ENCODE measurements at places on chromosomes 1 and 21.

GRCh38 chr1:157711802-157712201, 11.2 kb upstream of the FCRL3 start:
- no peak for DNase-seq

- DNase-seq: peak; percentile 37
Observed at GRCh38 chr21:9838738-9839642, 682.4 kb upstream of the TPTE start.

DNA sequence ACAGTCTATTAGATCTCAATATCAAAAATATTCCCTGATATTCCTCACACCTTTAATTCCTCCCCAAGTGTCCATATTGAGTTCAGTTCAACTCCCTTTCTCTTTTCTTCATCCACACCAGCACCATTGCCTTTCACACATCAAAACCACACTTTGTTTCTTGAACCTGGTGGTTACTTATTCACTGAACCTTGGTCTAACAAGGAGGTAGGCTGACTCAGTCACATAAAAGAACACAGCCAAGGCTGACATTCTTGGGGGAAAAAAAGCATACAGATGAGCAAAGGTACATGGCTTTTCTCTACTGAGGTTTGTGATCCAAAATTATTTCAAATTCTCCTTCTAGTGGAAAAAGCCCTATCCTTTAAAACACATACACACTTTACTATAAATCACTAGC, 131.7 kb upstream of the USH2A start:
- DNase-seq: no peak

DNA sequence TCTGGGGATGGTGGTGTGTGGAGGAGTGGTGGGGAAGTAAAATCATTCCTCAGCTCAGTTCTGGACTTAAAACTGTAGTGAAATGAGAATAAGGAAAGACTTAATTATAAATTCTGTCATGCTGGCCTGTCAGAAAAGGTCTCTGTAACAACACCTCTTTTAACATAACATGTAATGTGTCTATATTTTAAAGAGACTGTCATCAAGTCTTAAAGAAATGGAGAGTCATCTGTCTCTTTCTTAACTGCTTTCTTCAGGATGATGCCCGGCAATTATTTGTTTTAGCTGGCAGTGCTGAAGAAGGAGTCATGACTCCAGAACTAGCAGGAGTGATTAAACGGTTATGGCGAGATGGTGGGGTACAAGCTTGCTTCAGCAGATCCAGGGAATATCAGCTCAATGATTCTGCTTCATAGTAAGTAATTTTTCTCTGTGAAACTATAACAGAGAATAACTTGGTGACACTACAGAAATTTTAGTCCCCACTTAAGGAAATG, 30.6 kb downstream of the GNAI3 start:
- DNase-seq: no peak

- DNase-seq: no peak
Observed at GRCh38 chr1:97791251-97791650, 129.6 kb downstream of the DPYD start.

DNA sequence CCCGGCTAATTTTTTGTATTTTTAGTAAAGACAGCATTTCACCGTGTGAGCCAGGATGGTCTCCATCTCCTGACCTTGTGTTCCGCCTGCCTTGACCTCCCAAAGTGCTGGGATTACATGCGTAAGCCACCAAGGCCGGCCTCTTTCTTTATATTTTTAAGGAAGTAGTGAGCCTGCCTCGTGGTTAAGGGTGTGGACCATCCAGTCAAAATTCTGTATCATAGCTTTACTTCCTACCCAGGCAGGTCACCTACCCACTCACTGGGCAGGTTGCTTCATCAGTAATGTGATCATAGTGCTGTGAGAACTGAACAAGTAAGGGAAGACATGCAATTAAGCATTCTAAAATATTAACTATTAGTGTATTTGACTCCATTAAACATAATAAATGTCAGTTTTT, 8.1 kb upstream of the ACOT7 start:
- DNase-seq: no peak

GRCh38 chr1:111813440-111814304, 58.0 kb downstream of the DDX20 start:
- DNase-seq: no peak

GRCh38 chr1:11174261-11174942, 14.8 kb upstream of the ANGPTL7 start:
- DNase-seq: no peak

GRCh38 chr1:6423321-6423999, 1.1 kb upstream of the ESPN start:
- peak; percentile 73 for DNase-seq

- no peak for DNase-seq
Observed at GRCh38 chr1:237383791-237384190, 341.8 kb downstream of the RYR2 start.

- no peak for DNase-seq
Observed at GRCh38 chr1:111907321-111907720, 82.1 kb downstream of the KCND3 start.

- DNase-seq: no peak
Observed at GRCh38 chr1:94079080-94079940, 41.6 kb downstream of the ABCA4 start.

- peak; percentile 28 for DNase-seq
Observed at GRCh38 chr1:222643606-222643937, 25.7 kb downstream of the MIA3 start.

DNA sequence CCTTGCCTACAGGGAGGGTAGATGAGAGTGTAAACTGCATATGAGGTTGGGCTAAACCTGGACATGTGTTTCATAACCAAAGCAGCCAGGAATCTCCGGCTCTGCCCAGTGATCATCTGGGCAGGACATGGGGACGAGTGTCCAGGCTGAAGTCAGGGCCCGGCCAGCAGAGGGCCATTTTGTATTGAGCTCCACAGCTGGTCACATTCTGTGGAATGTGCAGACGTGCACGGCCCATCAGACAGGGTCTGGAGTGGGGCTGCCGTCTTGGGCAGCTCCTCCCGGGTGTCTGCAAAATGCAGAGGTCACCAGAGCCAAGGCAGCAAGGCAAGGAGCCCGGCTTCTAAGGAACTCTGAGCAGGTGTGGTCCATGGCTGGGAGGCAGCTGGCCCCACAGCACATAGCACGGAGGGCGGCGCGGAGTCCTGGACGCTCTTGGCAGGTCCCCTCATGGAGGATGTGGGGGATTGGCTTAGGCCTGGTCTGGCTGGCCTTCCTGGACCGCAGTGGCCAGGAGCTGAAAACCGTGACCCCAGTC, 6.2 kb downstream of the LRRC3 start:
- DNase-seq: no peak

- no peak for DNase-seq
Observed at GRCh38 chr1:90475631-90476030, 241.5 kb downstream of the BARHL2 start.

- no peak for DNase-seq
Observed at GRCh38 chr1:22507587-22507986, 55.7 kb upstream of the EPHA8 start.

DNA sequence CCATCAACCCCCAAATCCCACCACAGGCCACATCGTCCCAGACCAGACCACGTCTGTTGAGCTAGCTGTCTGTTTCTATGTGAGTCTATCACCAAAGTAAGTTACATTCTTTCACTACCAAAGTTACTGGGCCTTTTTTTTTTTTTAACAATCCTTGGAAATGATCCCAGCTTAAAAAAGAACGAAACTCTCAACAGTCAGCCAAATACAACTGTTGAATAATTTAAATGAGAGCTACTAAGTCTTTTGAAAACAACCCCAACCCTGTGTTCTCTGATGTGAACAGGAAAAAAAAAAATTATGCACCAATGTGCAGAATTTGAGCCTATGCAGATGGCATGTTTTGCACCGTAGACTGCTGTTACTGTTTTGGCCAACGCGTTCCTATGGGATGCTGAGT, 134.0 kb upstream of the ETS2 start:
- DNase-seq: no peak

GRCh38 chr1:44067266-44068250, 36.3 kb upstream of the SLC6A9 start:
- DNase-seq: no peak

- no peak for DNase-seq
Observed at GRCh38 chr1:151001602-151002001, 5.1 kb downstream of the MINDY1 start.

GRCh38 chr1:173861731-173862145, 6.1 kb downstream of the GAS5 start:
- DNase-seq: no peak

- DNase-seq: peak; percentile 40
Observed at GRCh38 chr1:214331827-214332423, 51.0 kb downstream of the SMYD2 start.

DNA sequence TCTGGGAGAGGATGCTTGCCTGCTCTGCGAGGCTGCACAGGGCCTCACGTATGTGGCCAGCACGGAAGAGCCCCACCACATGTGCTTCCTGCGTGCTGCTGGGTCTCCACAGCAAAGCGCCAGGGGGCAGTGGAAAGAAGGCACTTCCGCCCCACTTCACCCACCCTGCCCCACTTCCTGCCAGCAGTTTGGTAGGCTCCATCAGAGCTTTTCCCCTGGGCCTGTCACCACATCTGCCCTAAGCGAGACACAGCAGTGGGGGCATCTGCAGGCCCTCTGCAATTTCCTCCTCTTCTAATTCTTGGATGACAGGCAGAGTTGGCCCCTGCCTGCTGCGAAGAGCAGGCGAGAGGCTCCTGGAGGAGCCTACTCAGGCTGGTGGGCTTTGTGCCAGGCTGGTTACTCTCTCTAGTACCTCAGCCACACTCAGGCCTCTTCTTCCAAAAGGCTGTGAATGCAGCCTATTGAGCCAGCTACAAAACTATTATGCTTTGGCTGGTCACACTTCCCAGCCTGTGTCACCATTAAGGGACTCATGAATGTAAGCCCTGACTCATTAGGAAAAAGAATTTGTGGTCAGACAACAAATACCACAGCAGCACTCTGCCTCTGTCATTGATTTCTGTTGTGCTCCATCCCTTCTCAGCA, 25.0 kb downstream of the CD244 start:
- DNase-seq: no peak

GRCh38 chr1:162578071-162578700, 16.7 kb downstream of the UAP1 start:
- no peak for DNase-seq

- no peak for DNase-seq
Observed at GRCh38 chr1:192516776-192517297, 58.7 kb upstream of the RGS1 start.

DNA sequence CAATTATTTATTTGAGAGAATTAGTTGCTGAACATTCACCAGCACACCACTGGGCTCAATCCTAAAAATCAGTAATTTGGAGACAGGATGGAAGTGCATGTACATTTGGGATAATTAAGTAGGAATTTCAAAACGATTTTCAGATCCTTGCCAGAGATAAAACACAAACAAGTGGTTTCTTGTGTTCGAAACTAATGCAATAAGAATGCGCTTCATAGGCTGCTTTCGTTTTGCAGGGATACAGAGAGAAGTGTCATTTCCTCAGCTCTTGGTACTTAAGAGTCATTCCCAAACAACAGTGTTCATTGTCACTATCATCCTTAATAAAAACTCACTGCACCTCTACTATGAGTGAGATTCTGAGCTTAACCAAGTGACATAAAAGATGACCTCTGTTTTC, 20.6 kb upstream of the USP24 start:
- DNase-seq: no peak

DNA sequence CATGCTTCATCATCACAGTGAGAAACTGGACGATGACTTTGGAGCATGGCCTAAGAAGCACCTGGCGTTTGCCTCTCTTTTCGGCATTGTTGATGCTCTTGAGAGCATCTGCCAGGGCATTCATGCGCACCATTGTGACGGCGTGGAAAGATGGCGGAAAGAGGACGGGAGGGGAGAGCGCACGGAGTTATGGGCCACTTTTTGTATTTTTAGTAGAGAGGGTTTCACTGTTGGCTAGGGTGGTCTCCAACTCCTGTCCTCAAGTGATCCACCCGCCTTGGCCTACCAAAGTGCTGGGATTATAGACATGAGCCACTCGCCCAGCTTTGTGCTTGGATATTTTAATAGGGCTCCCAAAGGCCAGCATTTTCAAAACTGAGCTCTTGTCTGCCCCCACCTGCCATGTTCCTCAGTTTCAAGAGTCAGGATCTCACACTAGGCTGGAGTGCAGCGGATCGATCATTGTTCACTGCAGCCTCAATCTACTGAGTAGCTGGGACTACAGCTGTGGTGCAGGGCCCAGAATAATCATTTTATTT, 5.3 kb downstream of the RPS8 start:
- peak; percentile 15 for DNase-seq

DNA sequence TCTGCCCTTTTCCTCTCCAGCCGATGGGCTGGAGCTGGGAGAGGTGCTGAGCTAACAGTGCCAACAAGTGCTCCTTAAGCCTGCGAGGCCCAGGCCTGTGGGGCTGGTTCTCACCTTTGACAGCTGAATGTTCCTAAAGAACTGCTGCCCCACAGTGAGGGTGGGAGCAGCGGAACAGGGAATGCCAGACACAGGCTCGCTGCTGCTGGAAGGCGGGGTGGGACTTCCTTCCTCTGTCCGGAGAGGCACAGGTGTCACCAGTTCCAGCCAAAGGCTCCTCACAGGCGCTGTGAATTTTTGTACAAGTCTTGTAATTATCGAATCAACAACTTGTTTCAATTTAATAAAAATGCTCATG, 47.1 kb downstream of the COQ8A start:
- no peak for DNase-seq

DNA sequence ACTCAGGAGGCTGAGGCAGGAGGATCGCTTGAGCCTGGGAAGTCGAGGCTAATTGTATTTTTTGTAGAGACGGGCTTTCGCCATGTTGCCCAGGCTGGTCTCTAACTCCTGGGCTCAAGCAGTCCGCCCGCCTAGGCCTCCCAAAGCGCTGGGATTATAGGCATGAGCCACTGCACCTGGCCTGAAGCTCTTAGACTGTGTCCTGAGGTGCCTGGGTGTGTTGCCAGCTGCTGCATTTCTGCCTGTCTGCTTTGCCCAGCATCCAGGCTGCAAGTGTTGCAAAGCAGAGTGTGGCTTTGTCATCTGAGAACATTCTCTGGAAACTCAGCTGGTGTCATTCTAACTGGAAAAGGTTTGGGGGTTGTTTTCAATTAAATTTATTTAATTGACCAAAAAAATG, 105.0 kb downstream of the HUNK start:
- no peak for DNase-seq

DNA sequence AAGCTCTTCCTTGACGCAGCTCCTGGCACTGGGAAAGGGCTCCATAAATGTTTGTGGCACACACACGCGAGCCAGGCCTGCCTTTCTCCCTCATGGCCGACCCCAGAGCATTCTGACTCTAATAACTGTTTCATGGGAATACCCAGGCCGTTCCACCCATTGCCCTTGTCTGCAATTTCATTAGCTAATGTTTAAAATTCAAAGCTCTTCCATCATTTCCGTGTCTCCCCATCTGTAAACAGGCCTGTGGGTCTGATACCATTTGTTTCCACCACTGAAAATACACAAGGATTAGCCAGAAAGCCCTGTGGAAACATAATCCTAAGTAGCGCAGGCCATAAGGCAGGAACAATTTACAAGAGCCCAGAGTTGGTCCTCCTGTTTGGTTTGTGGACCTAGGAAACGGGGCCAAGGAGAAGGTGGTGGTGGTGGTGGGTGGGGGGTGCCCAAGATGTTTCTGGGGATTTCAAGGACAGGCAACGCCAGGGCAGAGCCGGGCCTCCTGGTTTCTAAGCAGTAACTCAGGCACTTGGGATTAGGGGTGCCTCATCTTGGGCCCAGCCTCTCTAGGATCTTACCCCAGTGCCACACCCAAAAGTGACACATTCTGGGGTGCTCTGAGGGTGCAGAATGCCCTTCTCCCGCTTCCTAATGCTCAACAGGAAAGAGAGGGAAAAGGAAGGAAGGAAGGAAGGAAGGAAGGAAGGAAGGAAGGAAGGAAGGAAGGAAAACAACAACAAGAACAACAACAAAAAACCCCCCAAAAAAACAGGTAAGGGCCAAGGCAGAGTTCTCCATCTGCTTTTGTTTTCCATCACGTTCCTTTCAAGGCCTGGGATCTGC, 79.4 kb downstream of the SSBP3 start:
- DNase-seq: no peak

Measured in pancreas (tissue), 10 donors.